ENCODE measurements at places on chromosomes 5 and 9. TPM values are rescaled to one million over a fixed set of nuclear protein-coding genes. Genes with fewer than 3 reads are reported as not detected.

GPRIN1 gene
- 9.2 TPM for total RNA-seq

SOHLH1 gene
- total RNA-seq: not detected

ARAP3 gene
- total RNA-seq: 9.9 TPM

FABP6 gene
- not detected for total RNA-seq

BRD3 gene
- total RNA-seq: 9.2 TPM

SPOCK1 gene
- 1.2 TPM for total RNA-seq

ZMYND19 gene
- 22.6 TPM for total RNA-seq

ECPAS gene
- total RNA-seq: 55.3 TPM

SGCD gene
- 1.3 TPM for total RNA-seq

CCNI2 gene
- not detected for total RNA-seq

CD180 gene
- total RNA-seq: not detected

OMD gene
- not detected for total RNA-seq

CDH10 gene
- not detected for total RNA-seq
